Epithelial cell of proximal tubule (primary cell): ENCODE measurements at places on chromosomes 7 and 10. TPM values are rescaled to one million over a fixed set of nuclear protein-coding genes. Genes with fewer than 3 reads are reported as not detected.

DNA sequence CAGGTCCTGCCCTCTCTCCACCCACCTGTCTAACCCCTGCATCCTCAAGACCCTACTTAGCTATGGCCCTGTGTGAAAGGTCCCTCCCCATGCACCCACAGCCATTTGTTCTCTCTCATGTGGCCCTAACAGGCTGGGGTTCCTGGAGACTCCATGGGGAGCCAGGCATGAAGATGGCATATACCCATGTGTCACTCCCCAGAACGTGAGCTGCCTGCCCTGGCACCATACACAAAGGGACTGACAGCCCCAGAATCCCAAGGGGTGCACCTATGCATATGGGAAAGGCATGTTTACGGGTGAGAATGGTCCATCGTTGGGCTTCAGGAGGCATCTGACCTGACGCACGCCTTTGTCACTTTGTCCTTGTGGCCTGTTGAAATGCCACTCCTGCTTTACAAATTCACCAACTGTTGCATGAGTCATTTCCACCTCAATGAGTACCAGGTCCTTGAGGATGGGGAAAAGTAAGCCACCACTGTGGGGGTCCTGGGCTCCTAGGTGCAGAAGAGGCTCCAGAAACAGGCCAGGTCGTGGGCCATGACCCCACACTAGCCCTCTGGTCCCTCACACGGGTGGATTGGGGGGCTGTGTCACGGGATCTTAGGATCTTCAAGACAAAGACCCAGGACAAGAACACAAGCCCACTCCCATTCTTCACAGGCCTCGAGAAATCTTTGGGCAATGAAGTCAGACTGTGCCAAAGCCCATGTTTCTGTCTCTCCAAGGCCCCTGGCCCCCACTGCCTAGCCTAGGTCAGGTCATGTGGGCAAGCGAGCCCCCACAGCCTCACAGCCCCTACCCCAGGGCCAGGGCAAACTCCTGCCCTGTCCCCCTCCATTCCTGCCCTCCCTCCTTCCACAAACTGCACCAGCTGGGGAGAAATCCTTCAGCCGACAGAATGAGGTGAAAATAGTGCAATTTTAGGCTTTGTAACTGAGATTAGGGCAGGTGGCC is 8.6 kb downstream of the GPRIN2 start:
- no peak for DNase-seq

DNA sequence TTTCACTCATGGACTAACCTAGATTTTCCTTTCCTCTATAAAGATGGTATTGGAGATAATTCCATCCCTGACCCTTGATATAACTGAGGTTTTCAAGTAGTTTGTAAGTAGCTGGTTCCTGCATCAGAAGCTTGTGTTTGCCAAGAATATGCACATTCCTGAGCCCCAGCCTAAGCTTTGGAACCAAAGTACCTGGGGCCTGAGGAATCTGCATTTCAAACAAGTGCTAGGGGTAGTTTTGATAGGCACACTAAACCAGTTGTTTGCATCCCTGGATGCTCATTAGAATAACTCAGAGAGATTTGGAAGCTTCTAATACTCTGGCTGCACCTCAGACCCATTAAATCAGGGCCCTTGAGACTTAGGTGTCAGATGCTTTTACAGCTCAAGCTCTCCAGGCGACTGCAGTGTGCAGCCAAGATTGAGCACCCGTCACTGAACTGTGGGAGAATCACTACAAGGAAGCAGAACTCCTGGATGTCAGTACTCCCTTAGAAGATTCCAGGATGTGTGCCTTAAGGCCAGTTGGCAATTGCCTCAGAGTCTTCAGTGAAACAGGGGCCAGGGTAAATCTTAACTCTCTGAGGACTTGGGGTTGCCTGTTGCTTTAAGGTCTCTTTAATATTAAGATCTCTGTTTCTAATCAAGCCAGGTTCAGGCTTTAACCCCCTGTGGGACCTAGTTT is 565.0 kb downstream of the REEP3 start:
- no peak for DNase-seq

DNA sequence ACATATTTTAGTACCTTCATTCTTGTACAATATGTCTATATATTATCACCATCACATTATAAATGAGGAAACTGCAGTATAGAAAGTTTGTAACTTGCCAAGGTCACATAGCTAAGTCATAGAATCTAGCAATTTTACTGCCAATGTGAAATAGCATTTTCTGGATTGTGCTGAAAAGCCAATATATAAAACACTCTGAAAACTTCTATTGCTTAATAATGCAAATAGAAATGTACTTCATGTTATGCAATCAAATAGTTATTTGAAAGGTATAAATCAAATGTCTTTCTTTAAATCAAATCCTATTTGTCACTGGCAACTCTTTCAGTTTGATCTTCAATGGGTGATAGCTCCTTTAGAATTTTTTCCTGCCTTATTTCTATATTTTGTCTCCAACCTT is 129.5 kb downstream of the TMEM26 start:
- no peak for DNase-seq

Gene GPR22
- total RNA-seq = not detected in 2 replicates

Gene TDRD1
- not detected in 2 replicates for total RNA-seq
